SJSA1 (cell line): ENCODE measurements at places on chromosomes 4 and X.

DNA sequence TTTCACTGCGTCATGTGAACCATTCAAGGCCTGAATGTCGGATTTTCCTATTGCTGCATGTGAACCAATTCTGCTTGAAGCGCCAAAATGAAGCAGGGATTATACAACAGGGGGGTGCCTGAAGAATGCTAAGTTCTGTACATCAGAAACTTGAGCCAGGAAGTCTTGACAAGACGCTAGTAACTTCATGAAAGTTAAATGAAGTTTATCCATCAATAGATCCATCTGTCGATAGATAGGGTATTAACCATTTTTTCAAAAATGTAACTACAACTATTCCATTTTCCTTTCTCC is 590 bp upstream of the NAF1 start:
- DNase-seq, result peak; percentile 7

DNA sequence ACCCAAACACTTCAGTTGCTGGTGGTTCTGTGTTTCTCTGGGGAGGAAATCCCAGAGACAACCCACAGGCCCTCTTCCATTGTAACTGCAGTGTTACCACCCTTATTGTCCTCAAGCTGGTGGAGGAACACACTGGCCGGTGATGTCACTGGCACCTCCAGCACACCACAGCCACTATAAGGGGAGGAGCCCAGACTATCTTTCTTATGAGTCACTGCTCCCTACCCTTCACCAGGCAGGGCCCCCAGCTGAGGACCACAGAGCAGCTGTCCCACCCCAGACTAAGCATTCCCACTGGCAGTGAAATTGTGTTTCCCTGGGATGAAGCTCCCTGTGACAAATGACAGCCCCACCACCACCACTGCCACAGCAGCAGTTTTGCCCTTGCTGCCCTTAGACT is 171.8 kb upstream of the FGF16 start:
- no peak for DNase-seq

DNA sequence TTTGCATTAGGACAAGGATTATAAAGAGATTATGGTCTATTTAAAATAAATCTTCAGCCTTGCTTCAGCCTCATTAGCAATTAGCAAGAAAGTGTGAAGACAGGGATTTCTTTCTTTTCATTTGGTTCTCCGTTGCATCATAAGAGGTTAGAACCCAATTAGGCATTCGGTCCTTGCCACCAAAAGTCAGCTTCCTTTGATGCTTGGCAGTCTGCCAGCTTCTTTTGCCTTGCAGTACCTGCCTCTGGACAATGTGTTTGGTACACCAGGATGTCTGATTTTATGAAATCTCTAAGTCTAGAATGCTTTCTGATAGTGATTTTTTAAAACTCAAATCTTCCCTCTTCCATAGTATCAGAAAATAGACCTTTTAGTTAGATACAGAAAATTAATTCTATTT is 12.4 kb downstream of the SMIM20 start:
- no peak for DNase-seq

DNA sequence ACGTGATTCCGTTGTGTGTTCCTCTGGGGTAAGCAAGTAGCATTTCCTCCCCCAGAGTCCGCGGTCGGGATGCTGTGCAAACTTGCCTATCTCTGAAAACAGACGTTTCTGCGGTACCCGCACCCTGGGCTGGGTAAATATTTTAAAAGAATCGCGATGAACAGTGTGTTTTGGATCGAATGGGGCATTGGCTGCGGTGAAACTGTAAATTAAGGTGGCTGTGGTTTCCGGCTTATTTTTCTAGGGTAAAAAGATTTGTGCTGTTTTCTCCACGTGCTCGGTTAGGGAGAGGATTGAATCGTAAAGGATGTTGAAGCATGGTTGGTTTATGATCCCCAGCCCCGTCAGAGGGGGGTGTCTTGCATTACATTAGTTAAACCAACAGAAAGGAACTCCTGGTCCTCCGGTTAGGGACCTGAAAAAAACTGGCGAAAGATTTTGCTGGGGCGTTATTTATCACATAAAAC is 1.2 kb downstream of the HHIP start:
- DNase-seq, result peak; percentile 54

- DNase-seq, result no peak
Observed at GRCh38 chr4:8162625-8163024, 4.0 kb upstream of the ABLIM2 start.
